Uterus (tissue), 4 donors: ENCODE measurements at places on chromosomes 2 and 18. TPM values are rescaled to one million over a fixed set of nuclear protein-coding genes. Genes with fewer than 3 reads are reported as not detected.
A peak's percentile ranks its signal among the peaks of the same experiment; 100 is the strongest.

The ARHGAP28 gene
- total RNA-seq = 11.3 TPM

The VWA3B gene
- total RNA-seq = 0.98 TPM

The ITGB6 gene
- not detected for total RNA-seq

The CYRIA gene
- 7.6 TPM for total RNA-seq

The BBS5 gene
- 24.7 TPM for total RNA-seq

The CROCC2 gene
- 0.79 TPM for total RNA-seq

DNA sequence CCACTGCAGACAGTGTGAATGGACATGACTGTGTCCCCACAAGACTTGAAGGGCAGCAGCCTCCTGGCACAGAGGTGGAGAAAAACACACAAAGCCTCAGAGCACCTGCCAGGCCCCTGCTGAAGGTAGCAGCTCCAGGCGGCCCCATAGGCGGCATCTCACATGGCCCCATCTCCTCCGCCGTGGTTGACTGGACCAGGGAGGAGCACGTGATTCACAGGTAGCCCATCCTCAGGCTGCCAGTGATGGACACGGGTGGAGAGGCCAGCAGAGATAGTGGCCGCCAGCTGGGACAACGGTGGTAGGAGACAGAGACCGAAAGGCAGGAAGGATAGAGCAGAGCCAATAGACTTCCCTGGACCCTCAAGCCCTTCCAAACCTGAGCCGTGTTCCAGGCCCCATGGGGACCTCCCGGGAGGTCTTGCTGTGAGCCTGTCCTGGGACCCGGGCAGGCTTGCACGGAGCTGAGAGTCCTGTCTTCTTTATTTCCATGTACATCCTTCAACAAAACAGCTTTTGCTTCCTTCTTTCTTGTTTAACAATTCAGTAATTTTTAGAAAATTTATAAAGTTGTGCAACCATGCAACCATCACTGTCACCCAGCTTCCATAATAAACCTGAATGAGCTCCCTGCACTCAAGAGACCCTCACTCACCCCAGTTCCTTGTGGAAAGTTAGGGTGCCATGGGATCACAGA is 26.9 kb downstream of the GPR55 start:
- peak; percentile 8 for DNase-seq
- no peak overlapping the region for H3K27ac ChIP-seq
- H3K4me3 ChIP-seq = no peak overlapping the region
- H3K36me3 ChIP-seq = no peaks in the 10 kb centered on the region

GRCh38 chr2:215370112-215370965 is 58.5 kb downstream of the ATIC start:
- H3K27ac ChIP-seq = no peak overlapping the region
- H3K4me1 ChIP-seq = no peaks in the 10 kb centered on the region
- DNase-seq = no peak
- no peak overlapping the region for H3K4me3 ChIP-seq
- no peaks in the 10 kb centered on the region for H3K27me3 ChIP-seq

GRCh38 chr2:233816334-233816733 is 38.0 kb downstream of the HJURP start:
- no peak for DNase-seq
- H3K27me3 ChIP-seq = no peaks in the 10 kb centered on the region
- H3K4me3 ChIP-seq = no peak overlapping the region
- no peaks in the 10 kb centered on the region for H3K36me3 ChIP-seq

DNA sequence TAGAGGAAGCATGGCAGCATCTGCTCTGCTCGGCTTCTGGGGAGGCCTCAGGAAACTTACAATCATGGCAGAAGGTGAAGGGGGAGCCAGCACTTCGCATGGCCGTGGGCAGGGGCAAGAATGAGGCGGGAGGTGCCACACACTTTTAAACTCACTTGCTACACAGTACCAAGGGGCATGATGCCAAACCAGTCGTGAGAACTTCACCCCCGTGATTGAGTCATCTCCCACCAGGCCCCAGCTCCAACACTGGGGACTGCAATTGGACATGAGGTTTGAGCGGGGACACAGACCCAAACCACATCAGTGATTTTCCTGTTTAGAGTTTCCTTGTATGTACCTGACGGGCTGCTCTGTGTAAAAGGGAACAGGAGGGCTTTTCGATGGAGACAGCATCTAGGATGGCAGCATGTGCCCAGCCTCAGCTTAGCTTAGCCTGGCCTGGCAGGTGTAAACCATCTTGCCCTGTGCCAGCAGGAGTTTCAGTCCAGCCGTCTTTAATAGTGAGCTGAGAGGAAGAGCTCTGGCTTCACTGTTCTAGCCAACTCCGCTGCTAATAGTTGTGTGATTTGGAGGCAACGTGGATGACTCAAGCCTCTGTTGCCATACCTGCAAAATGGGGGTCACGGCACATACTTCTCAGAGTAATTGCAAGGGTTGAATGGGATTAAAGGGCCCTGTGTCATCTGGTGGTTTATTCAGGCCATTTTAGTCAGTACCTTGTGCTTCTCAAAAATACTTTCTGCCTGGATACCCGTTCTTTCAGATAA is 101.8 kb downstream of the ASAP2 start:
- H3K4me3 ChIP-seq = no peak overlapping the region
- DNase-seq = no peak
- peaks cover 5% of the 10 kb centered on the region for H3K4me1 ChIP-seq
- H3K27me3 ChIP-seq = no peaks in the 10 kb centered on the region

- no peaks in the 10 kb centered on the region for H3K36me3 ChIP-seq
- no peaks in the 10 kb centered on the region for H3K27me3 ChIP-seq
- no peak overlapping the region for H3K4me3 ChIP-seq
- no peak overlapping the region for H3K27ac ChIP-seq
Measured at GRCh38 chr2:123732563-123732962, 292.5 kb upstream of the CNTNAP5 start.

DNA sequence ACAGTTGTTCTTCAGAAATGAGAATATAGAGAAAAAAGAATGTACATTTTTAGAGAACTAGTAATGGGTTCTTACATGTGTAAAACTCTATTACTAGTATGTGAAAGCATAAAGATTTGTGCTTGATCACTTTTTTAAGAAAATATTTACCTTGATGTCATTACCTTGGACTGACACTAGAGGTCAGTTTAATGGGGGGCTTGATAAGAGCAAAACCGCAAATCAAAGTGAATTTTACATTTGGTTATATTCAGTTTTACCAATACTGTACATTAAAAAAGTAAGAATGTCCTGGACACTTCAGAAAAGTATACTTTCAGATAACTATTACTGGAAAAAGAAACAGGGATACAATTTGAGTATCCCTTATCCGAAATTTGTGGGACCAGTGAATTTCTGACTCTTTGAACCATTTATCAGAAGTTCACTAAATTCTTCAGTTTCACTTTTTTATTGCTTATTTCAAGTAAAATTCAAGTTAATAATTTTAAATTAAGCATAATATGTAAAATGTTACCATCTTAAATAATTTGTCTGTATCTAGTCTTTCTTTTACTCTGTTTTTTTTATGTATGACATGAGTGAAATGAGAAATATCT is 1149.5 kb downstream of the DSC3 start:
- DNase-seq = no peak
- H3K36me3 ChIP-seq = no peaks in the 10 kb centered on the region
- H3K4me3 ChIP-seq = no peak overlapping the region
- no peak overlapping the region for H3K27ac ChIP-seq
- H3K4me1 ChIP-seq = no peaks in the 10 kb centered on the region

DNA sequence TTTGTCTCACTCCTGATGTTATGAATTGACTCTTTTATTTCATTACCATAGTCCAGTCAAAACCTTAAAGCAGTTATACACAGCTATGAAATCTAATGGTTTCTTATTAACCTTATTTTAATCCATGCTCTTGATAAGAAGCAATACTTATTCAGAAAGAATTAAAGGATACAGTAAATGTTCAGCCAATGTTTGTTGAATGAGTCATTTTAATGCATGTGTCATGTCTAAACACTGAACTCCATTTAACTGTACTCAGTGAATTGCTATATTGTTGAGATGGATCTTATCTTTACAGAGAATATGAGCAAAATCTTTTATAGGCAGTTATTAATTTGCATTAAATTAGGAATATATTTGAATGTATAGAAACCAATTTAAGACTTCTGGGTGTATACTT is 135.1 kb upstream of the TFPI start:
- no peak for DNase-seq
- H3K4me3 ChIP-seq = no peak overlapping the region
- no peaks in the 10 kb centered on the region for H3K36me3 ChIP-seq
- no peak overlapping the region for H3K27ac ChIP-seq
- H3K27me3 ChIP-seq = no peaks in the 10 kb centered on the region

DNA sequence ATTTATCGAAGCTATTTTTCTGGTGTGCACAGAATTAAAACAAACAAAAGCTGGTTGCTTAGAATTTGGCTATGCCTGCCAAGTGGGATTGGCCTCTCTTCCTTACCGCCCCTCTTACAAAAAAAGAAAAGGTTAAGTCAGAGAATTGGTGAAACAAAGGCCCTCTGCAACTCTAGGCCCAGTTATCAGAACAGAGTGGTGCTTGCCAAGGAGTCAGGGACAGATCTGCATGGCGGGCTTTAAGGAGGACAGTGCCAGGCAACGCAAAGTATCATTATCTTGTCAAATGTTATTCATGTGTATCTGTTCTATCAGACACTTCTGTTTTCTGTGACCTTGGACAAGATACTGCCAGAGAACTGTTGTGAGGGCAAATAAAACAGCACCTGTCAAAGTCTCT is 78.3 kb downstream of the TGIF1 start:
- no peaks in the 10 kb centered on the region for H3K4me1 ChIP-seq
- no peak for DNase-seq
- H3K27me3 ChIP-seq = no peaks in the 10 kb centered on the region
- no peaks in the 10 kb centered on the region for H3K36me3 ChIP-seq
- no peak overlapping the region for H3K27ac ChIP-seq

DNA sequence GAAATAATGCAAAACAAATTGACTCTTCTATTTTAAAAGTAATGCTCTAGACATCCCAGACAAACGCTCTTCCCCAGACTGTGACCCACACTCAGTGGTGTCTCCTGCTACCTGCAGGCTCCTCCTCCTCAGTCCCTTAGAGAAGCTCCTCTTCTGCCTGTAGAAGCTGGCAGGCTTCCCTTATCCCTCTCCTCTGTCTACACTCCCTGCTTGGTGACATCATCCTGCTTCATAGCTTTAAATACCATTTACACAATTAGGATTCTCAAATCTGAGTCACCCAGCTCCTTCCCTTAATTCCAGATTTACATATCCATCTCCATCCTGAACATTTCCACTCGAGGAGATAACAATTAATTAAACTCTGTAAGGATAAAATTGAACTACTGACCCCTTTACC is 167.9 kb downstream of the FBXO15 start:
- no peaks in the 10 kb centered on the region for H3K27me3 ChIP-seq
- H3K4me3 ChIP-seq = no peak overlapping the region
- H3K36me3 ChIP-seq = no peaks in the 10 kb centered on the region
- no peak for DNase-seq

DNA sequence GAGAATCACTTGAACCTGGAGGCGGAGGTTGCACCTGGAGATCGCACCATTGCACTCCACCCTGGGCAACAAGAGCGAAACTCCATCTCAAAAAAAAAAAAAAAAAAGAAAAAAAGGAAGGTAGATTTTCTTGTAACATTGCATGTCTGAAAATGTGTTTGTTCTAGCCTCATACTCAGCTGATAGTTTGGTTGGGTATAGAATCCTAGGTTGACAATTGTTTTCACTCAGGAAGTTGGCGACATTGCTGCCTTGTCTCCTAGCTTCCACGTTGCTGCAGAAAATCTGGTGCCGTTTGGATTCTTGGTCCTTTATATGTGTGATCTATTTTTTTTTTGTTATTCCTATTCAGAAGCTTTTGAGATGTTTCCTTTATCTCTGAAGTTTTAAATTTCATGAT is 4.7 kb downstream of the ING5 start:
- no peak overlapping the region for H3K4me3 ChIP-seq
- H3K4me1 ChIP-seq = no peaks in the 10 kb centered on the region

- no peaks in the 10 kb centered on the region for H3K36me3 ChIP-seq
- peak overlapping the region; percentile 53 for H3K27ac ChIP-seq
- DNase-seq = no peak
- H3K27me3 ChIP-seq = no peaks in the 10 kb centered on the region
- H3K4me1 ChIP-seq = peaks cover 19% of the 10 kb centered on the region
Measured at GRCh38 chr2:54588244-54588899, 132.2 kb downstream of the SPTBN1 start.

- peak; percentile 61 for DNase-seq
- H3K36me3 ChIP-seq = no peaks in the 10 kb centered on the region
Measured at GRCh38 chr2:43399515-43400264, 173.3 kb upstream of the ZFP36L2 start.

DNA sequence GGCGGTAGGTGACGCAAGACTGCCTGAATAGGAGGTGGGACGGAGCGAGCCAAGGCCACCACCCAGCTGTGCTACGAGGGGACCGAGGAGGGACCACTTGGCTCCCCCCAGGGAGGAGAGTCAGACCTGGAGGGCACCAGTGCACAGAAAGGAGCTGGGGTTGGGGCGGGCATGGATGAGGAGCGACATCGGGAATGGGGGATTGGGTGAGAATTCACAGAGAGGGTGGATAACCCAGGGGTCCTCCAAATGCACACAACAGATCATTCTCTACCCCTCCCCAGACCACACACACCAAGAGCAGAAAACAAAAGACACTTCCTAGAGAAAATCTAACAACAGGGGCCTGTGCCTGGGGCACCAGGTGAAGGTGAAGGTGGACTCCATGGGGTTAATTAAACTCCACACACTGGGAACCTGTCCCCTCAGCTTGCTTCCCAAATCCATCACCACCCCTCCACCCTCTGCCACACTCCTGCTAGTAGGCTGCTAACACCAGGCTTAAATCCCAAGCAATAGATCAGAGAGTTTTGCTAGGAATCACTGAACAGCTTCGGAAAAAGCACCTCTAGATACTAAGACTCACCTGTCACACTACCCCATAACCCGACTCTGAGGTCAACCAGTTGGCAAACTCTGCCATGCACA is 274.6 kb downstream of the EIPR1 start:
- no peaks in the 10 kb centered on the region for H3K27me3 ChIP-seq
- no peak for DNase-seq
- H3K4me1 ChIP-seq = no peaks in the 10 kb centered on the region
- no peak overlapping the region for H3K27ac ChIP-seq

- H3K4me1 ChIP-seq = no peaks in the 10 kb centered on the region
- H3K36me3 ChIP-seq = no peaks in the 10 kb centered on the region
- no peak overlapping the region for H3K4me3 ChIP-seq
- no peaks in the 10 kb centered on the region for H3K27me3 ChIP-seq
Measured at GRCh38 chr2:88398180-88398579, 54.3 kb downstream of the FOXI3 start.

DNA sequence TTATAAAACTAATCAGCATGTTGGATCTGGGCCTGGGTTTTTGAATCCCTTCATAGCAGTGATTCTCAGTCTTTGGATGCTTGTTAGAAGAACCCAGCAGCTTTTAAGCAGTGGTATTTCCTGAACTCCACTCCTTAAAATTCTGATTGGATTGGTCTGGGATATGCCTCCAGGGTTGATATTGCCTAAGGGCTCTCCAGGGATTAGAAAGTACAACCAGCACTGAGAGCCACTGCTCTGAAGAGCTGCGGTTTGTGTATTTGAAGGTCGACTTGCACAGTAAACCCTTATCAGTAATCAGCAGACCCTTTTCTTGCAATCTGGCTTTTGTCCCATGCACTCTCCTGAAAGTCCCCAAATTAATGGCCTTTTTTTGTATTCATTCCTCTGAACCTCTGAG is 17.0 kb upstream of the RBMS1 start:
- H3K4me1 ChIP-seq = no peaks in the 10 kb centered on the region
- H3K36me3 ChIP-seq = no peaks in the 10 kb centered on the region
- H3K4me3 ChIP-seq = no peak overlapping the region
- no peaks in the 10 kb centered on the region for H3K27me3 ChIP-seq
